ENCODE measurements at places on chromosomes 12 and 14.
A peak's percentile ranks its signal among the peaks of the same experiment; 100 is the strongest.

DNA sequence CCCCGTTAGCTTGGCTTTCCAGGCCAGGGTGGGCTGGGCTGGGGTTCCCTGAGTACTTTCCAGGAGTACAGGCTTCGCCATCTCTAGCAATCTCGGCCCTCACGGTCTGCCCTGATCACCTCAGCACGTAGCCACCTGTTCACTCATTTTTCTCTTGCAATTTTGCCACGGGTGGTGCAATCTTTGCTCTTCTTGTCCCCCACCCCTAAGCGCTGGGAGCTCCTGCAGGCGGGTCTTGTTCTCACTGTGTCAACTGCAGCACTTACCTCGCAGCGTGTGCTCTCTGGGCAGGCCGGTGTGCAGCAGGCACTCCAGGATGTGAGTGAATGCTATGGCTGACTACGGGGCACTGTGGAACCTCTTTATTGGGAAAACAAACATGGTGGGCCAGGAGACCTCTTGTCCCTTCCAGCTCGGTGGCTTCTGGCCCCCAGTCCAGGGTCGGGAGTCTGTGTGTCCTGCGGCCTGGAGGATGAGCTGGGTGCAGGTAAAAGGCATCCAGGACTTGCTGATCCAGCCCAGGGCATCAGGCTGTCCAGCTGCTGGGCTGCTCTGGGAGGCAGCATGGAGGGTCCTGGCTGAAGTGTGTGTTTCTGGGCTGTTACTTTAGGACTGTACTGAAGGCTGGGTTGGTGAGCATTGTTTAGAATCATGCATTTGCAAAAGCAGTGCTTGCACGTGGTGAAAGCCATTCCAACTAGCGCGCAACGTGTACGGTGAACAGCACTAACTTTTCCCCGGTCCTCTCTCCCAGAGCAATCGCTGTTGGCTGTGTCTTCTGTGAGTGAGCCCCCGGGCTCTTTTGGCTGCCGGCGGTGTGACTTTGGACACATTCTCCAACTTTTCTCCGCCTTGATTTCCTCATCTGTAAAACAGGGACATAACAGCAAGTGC lies 1.5 kb upstream of the ULK1 start:
- no peak for DNase-seq

- DNase-seq, result no peak
These were observed 388.7 kb downstream of the ZFP36L1 start for GRCh38 chr14:68404146-68404527.

DNA sequence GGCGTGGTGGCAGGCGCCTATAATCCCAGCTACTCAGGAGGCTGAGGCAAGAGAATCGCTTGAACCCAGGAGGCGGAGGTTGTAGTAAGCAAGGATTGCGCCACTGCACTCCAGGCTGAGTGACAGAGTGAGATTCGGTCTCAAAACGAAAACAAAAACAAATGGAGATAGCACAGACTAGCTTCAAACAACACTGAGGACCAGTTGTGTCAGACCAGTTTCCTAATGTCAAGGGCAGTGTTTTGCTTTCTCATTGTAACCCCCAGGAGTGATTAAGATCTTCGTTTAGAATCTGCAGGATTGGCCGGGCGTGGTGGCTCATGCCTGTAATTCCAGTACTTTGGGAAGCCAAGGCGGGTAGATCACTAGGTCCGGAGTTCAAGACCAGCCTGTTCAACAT lies 18.5 kb downstream of the RPGRIP1 start:
- DNase-seq, result no peak

DNA sequence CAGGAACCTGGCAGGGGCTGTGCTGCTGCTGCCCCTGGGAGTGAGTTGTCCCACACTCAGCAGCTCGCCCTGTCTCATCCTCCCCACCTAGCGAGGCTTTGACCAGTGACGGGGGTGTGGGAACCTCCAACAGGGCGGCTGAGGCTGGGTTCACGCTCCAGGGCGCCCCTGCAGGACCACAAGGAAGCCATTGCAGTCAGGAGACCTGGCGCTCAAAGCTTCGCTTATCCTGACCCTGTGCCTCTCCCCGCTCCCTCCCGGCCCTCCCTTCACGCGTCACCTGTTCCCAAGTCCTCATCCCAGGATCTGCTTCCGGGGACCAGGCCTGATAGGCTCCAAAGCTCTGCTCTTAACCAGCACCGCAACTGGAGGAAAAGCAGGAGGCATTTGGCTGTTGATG lies 272.0 kb upstream of the SFSWAP start:
- DNase-seq, result no peak

DNA sequence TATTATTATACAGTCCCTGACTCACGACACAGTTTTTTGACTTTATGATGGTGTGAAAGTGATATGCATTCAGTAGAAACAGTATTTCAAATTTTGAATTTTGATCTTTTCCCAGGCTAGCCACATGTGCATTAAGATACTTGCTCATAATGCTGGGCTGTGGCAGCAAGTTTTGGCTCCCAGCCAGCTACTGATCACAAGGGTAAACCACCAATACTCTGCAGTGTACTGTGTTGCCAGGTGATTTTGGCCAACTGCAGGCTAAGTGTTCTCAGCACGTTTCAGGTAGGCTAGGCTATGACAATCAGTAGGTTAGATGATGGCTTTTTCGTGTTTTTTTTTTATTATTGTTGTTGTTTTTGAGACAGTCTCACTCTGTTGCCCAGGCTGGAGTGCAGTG lies 69.4 kb upstream of the ACTN1 start:
- peak; percentile 7 for DNase-seq

DNA sequence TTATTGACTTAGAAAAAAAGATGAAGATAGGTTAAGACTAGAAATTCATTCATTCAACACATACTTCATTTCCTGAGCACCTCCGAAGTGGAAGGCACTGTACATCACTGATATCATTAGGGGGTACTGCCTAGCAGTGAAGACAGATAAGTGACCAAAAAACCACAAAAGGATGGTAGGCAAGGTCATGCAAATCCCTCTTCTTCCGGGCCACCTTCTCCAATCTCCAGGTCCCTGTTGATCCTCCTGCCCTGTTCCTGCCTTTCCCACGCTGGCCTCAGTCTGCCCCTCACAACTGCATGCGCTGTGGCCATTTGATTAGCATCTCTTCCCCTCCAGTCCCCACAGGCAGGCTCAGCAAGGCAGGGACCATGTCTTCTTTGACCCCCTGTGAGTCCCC lies 60.8 kb downstream of the SETD3 start:
- DNase-seq, result no peak

DNA sequence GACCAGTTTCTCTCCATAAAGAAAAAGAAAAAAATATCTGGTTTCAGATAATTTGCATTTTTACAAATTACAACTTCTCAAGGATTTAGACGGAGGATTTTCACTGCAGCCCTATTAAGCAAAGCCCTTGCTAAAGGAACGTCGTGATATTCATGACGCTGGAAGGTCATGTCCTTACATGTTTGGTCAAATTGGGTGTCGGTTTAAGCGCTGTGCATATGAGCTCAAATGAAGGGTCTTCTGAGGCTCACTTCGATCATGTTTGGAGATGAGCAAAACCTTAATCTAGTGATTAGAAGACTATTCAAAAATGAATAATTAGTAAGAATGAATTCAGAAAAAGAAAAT lies 67.3 kb upstream of the USP15 start:
- no peak for DNase-seq

DNA sequence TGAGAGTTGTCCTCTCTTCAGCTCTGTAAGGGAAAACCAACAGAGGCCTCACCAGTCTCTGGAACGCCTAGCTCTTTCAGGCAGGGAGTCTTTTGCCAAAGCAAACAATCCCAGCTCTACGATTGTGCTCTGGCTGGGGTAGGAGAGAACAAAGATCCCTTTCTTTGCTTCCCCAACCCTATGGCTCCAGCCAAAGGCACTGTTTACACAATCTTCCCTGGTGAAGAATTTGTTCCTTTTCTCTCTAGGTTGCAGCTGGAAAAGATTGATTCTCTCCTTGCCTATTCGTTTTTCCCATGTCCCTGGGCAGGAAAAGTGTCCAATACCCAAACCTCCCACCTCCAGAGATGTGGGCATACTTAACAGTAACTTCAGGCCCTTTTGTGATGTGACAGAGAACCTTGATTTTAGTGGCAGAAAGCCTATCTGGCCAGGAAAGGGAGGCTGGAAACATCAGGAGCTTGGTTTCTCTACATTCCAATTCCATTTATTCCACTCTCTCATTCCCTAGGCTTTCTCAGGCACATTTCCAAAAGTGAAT lies 16.8 kb downstream of the ATP5MC2 start:
- no peak for DNase-seq

DNA sequence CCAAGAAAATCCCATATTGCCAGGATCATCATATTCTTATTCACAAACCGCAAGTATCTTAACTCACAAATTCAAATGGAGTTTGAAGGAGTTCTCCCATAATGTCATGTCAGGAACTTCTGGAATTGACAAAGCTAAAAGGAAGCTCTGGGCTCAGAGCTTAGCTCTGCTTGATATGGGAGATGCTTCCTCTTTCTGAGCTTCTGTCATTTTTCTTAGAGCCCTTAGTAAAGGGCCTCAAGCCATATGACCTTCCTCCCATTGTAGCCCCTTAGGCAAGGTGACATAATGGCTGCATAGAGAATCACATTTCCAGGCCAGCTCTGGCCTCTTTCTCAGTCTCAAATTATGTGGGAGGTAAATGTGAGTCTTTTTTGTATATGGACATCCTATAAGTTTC lies 40.9 kb downstream of the SLC4A8 start:
- no peak for DNase-seq

DNA sequence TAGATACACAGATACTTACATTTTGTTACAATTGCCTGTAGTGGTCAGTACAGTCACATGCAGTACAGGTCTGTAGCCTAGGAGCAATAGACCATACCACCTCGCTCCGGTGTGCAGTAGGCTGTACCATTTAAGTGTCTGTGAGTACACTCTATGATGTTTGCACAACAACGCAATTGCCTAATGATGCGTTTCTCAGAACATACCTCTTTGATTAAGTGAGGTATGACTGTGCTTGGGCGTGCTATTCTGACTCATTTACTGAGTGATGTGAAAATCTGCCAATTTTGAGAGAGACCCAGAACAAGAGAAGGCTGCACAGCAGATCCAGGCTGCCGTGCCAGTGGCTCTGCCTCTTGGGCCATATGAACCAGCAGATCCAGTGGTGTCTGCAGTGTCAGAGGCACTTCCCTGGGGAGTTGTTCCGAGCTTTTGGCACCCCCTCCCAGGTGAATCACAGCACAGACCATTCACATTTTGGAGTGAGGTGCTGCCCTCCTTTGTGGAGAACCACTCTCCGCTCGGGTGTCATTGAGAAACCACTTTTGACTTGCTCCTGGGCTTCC lies 20.4 kb downstream of the DLK1 start:
- no peak for DNase-seq

GRCh38 chr14:98227000-98227726 lies 1044.8 kb downstream of the BCL11B start:
- no peak for DNase-seq

DNA sequence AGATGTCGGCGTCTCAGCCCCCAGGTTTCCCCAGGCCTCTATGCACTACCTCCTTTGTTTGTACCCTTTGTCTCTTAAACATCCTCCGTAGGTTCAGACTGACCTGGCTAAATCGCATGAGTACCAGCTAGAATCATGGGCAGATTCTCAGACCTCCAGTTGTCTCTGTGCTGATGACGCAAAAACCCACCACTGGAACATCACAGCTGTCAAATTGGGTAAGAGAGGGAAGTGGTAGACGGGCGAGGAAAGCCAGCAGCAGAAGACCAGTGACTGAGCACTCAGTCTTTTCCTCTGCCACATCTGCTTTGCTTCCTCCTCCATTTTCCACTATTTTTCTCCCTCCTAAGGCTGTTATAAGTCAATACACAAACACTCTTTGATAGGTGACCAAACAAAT lies 29.7 kb downstream of the A2ML1 start:
- DNase-seq, result no peak

GRCh38 chr12:65662590-65662989 lies 161.7 kb upstream of the HMGA2 start:
- DNase-seq, result no peak

GRCh38 chr14:89397569-89398230 lies 19.3 kb downstream of the FOXN3 start:
- DNase-seq, result no peak

GRCh38 chr12:117333331-117333881 lies 28.0 kb downstream of the NOS1 start:
- no peak for DNase-seq

GRCh38 chr12:75868501-75868900 lies 163.1 kb downstream of the PHLDA1 start:
- no peak for DNase-seq

GRCh38 chr12:22322091-22322490 lies 12.4 kb downstream of the ST8SIA1 start:
- DNase-seq, result no peak

GRCh38 chr12:59040043-59040442 lies 119.7 kb upstream of the LRIG3 start:
- DNase-seq, result no peak

DNA sequence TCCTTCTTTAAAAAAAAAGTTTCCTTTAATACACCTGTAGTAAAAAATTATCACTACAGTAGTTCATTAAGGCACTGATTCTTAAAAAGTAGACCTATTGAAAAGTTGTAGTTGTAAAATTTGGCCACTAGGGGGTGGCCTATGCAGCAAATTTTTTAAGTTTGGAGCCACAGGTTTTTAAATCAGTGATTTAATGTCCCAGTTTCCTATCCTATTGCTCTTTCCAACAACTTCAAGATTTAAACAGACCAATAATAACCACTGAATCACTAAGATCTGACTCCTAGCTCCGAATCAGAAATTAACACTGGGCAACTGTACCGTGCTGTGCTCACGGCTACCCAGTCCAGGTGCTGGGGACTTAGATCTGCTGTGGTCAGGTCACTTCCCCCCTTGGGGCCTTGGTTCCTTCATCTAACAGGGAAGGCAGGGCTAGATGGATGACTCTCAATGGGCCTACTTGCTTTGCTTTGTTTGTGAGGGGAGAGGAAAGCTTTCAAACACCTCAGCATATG lies 279.3 kb downstream of the MED13L start:
- no peak for DNase-seq

GRCh38 chr12:54689034-54689372 lies 40.8 kb upstream of the DCD start:
- DNase-seq, result no peak

- DNase-seq, result no peak
These were observed 127.6 kb upstream of the DAAM1 start for GRCh38 chr14:59060841-59061240.

DNA sequence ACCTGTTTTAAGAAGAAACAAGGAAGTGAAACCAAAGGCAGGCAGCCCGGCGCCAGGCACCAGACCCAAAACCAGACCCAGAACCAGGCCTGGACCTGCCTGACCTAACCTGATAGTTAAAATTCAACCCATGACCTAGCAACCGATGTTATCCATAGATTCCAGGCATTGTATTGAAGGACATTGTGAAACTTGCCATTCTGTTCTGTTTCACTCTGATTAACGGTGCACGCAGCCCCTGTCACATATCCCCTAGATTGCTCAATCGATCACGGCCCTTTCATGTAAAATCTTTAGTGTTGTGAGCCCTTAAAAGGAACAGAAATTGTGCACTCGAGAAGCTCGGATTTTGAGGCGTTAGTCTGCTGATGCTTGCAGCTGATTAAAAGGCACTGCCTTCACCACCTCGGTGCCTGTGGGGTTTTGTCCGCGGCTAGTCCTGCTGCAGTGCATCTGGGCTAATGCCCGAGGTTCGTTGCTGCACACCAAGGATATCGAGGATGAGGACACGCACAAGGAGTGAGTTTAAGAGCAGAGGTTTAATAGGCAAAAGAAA lies 262.5 kb upstream of the TMEM132C start:
- DNase-seq, result no peak

All from stimulated activated CD8-positive, alpha-beta memory T cell treated with anti-CD3 and anti-CD28 coated beads, Interleukin-4, amount 100 ng/mL, for 1 hour (primary cell).